ENCODE measurements at places on chromosomes 11 and 22. TPM values are rescaled to one million over a fixed set of nuclear protein-coding genes. Genes with fewer than 3 reads are reported as not detected.

Gene OR5M8
- not detected for total RNA-seq

Gene TEX54
- total RNA-seq = not detected

Gene GLB1L3
- total RNA-seq = not detected

Gene IGLL5
- total RNA-seq = not detected

Gene MS4A12
- not detected for total RNA-seq

Gene RIMBP3C
- total RNA-seq = 3.6 TPM

Gene TALDO1
- 1,239 TPM for total RNA-seq

Gene CCDC15
- 1.5 TPM for total RNA-seq

Gene SAA4
- not detected for total RNA-seq

All from Caki2 (cell line).